GM12891 (cell line): ENCODE measurements at places on chromosomes 16 and 17.

GRCh38 chr16:85798283-85798776, 1.0 kb downstream of the EMC8 start:
- DNase-seq, result no peak

- peak; percentile 5 for DNase-seq
Observed at GRCh38 chr17:4604111-4604644, 19.8 kb downstream of the SMTNL2 start.

DNA sequence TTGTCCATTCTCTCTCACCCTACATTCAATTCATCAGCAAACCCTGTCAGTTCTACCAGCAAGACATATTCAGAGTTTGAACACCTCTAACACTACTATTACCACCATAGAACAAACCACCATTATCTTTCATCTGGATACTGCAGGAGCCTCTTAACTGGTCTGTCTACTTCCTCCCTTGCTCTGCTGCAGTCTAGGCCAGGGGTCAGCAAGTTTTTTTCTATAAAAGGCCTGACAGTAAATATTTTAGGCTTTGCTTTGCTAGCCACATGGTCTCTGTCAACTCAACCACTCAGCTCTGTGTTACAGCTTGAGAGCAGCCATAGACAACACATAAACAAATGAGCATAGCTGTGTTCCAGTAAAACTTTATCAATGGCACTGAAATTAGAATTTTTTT, 13.8 kb downstream of the KCTD19 start:
- no peak for DNase-seq

DNA sequence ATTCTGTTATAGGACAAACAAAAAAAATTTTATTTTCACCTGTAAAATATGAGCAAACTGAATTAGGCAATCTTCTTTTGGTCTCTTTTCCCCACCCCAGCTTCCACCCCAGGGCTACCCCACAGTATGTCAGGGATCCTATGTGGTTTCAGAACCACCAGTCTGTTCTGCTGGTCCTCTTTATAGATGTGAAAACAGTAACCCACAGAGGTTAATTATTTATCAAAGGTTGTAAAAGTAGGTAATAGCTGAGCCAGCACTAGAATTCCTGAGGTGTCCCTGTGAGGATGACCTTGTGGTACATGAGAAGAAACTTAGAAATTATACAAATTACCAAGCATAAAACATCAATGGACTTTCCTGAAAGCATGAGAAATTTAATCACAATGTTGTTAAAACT, 428.7 kb downstream of the CNTNAP4 start:
- DNase-seq, result no peak

DNA sequence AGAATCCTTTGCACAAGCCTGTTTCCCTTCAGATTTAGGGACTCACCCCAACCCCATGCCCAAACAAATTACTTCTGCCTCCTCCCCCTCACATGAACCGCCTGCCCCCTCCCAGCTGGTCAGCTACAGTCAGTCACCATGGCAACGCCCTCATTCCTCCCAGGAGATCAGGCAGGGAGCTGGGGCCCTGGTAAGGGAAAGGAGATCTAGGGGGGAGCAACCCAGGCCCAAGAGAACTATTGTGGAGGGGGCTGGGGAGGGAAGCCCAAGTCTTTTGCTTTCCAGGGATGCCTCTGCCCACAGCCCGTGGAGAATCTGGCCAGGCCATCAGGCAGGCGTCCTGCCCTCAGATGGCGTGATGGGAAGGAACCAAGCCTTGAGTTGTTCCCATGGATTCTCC, 2.8 kb downstream of the FAM171A2 start:
- no peak for DNase-seq

- no peak for DNase-seq
Observed at GRCh38 chr16:21953541-21953902, 361 bp downstream of the UQCRC2 start.

- DNase-seq, result no peak
Observed at GRCh38 chr16:15502041-15502725, 67.8 kb downstream of the BMERB1 start.

DNA sequence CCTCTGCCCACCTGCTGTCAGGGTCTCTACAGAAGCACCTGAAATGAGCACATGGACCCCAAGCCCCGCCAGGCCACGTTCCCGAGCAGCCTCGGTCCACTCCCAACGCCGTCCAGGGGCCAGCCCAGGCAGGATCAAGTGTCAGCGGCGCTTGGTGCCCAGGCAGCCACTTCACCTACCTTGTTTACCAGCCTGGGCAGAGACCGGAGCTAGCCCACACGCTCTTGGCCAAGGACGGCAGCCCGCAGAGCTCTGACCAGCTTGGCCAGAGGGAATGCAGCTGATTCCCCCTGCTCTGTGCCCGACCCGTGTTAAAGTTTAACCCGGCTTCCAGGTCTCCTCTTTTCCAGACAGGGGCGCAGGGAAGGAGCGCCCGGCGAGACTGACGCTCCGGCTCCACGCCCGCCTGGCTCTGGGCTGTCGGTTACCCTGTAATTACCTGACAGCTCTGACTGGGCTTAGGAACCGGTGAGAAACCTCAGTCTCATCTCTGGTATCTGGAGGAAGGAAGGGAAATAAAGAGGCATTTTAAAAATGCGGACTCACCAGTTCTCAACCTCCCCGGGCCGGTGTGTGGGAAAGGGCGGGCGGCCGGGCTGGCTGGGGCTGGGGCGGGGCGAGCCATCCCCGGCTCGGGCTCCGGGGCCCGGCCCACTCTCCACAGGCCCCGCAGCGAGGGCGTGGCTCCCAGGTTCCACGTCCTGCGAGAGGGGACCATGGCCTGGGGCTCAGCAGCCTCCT, 4.6 kb downstream of the KIFC3 start:
- DNase-seq, result no peak

- no peak for DNase-seq
Observed at GRCh38 chr17:19387921-19388521, 1.0 kb upstream of the MFAP4 start.

DNA sequence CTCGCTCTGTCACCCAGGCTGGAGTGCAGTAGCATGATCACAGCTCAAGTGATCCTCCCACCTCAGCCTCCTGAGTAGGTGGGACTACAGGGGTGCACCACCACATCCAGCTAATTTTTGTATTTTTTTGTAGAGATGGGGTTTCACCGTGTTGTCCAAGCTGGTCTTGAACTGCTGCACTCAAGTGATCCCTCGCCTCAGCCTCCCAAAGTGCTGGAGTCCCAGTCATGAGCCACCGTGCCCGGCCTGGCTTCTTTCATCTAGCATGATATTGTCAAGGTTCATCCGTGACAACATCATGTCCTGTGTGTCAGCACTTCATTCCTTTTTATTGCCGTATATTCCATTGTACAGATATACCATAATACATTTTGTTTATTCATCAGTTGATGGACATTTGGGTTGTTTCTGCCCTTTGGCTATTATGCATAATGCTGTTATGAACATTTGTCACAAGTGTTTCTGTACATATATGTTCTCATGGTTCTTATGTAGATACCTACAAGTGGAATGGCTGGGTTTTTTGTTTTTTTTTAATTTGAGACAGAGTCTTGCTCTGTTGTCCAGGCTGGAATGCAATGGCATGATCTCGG, 3.4 kb upstream of the GHDC start:
- DNase-seq, result no peak

DNA sequence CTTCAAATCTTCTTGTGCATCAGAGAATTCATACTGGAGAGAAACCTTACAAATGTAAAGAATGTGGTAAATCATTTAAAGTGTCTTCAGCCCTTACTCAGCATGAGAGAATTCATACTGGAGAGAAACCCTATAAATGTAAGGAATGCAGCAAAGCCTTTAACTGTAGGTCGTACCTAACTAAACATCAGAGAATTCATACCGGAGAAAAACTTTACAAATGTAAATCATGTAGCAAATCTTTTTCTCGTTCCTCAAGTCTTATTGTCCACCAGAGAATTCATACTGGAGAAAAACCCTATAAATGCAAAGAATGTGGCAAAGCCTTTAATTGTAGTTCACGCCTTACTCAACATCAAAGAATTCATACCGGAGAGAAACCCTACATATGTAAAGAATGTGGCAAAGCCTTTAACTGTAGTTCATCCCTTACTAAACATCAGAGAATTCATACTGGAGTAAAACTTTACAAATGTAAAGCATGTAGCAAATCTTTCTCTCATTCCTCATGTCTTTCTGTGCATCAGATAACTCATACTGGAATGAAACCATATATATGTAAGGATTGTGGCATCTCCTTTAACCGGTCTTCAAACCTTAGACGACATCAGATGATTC, 118.5 kb upstream of the ZNF267 start:
- DNase-seq, result no peak

GRCh38 chr16:19179546-19180490, 11.8 kb downstream of the SYT17 start:
- peak; percentile 70 for DNase-seq

GRCh38 chr17:81470270-81470943, 42.2 kb downstream of the ACTG1 start:
- no peak for DNase-seq

DNA sequence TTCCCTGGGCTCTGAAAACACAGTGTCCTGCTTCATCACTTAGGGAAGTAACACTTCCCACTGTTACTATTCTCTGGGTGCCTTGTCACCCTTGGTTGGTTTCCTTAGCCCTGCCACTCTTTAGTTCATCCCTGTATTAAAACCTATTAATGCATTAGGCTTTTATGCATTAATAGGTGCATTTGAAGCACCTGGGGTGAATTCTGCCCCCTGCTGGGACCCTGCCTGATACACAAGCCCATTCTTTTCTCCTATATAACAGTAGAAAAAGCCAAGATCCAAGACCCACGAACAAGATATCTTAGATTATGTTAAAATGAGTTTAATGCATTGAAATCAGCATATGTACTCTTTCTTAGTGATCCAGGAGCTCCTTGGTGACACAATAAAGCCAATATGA, 235.7 kb downstream of the PMP22 start:
- DNase-seq, result no peak

GRCh38 chr16:23930791-23931190, 95.0 kb downstream of the PRKCB start:
- DNase-seq, result no peak

- DNase-seq, result no peak
Observed at GRCh38 chr16:30777591-30778297, 9.3 kb downstream of the ZNF629 start.

DNA sequence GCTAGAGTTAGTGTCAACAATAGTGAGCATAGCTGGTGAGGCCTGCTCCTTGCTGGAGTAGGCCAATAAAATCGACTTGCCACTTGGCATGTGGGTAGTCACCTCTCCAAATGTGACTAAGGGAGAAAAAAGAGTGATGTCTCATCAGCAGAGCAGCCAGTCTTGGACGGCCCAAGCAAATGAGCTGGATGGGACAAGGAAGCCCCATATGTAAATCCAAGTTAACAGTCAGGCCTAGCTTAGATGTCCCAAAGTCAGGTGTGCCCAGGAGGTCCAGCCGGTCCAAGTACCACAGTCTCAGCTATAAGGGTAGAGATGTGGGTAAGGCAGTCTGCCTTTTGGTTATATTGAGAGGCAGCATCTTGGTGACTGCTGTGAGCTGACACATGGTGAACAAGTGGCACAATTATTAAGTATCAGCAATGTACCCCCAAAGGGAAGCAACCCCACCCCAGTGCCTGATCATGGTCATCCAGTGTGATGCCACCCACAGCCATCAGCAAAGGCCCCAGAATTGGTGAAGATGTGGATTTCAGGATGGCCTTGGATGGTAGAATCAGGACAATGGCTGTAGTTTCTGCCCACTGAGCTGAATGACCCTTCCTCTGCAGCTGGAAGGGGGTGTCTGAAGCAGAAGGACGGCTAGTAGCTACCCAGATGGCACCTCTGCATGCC, 83.4 kb downstream of the TNFRSF13B start:
- no peak for DNase-seq

DNA sequence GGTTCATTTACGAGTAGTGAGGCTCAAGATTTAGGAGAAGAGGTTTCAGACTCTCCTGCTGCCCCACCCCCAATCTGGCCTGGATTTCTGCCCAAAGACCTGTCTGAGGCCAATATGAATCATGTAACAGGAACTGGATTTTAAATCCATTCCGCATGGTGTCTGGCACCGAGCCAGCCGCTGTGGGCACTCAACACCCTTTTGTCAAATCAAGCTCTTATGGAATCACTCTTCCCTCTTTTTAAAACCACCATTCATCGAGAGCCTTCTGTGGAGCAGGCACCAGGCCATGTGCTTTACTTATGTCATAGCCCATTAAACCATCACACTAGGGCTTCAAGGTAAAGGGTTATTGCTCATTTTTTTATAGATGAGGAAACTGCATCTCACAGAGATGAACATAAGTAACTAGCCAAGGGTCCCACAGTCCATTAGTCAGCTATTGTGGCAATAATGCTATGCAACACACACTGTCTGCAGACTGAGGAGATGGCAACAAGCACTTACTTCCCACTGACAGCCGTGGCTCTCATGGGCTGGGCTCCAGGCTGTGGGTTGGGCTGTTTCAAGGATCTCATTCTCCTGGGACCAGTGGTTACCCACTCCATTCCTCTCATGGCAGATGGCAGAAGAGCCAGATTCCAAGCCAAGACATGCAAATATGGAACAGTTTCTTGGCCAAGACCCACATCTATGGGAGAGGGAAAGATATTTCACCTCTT, 93.6 kb downstream of the WSCD1 start:
- no peak for DNase-seq

- DNase-seq, result peak; percentile 95
Observed at GRCh38 chr17:49496183-49496866, 1.2 kb downstream of the NGFR start.
